Ovary (tissue), 10 donors: ENCODE measurements at places on chromosomes 13 and 19. TPM values are rescaled to one million over a fixed set of nuclear protein-coding genes. Genes with fewer than 3 reads are reported as not detected.

DNA sequence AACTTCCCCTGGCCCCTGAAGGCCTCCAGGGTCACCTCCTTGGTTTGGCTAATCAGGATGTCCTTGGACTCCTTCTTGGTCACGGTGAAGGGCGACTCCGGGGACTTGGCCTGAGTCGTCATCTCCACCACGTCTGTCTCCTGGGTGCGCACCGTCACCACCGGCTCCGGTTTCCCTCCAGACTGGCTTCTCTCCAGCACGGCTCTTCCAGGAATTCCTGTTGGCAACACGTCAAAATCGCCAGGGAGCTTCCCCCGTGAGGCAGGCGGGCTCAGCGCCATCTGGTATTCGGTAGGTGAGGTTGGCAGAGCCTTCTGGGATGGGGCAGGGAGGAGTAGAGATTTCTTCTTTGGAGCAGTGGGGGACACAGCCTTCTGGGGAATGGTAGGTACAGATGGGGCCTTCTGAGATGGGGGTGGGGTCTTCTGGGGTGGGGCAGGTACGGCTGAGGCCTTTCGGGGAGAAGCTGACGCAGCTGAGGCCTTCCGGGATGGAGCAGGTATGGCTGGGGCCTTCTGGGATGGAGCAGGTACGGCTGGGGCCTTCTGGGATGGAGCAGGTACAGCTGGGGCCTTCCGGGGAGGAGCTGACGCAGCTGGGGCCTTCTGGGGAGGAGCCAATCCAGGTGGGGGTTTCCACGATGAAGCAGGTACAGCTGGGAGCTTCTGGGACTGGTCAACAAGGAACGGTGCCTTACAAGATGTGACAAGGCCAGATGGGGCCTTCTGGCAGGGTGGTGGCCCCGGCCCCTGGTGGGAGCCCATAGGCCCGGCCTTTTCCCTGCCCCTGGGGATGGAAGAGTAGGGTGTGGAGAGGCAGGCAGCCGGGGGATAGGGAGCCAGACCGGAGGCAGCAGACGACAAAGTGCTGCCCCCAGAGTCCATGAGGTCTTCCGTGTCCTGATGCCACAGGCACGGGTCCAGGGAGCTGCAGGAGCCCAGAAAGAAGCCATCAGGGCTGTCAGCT, 3.8 kb downstream of the GARIN5B start:
- DNase-seq = no peak

- no peak for DNase-seq
Observed at GRCh38 chr19:46898731-46899130, 37.9 kb downstream of the ARHGAP35 start.

GRCh38 chr13:87198371-87198770, 472.8 kb upstream of the SLITRK5 start:
- DNase-seq = no peak

DNA sequence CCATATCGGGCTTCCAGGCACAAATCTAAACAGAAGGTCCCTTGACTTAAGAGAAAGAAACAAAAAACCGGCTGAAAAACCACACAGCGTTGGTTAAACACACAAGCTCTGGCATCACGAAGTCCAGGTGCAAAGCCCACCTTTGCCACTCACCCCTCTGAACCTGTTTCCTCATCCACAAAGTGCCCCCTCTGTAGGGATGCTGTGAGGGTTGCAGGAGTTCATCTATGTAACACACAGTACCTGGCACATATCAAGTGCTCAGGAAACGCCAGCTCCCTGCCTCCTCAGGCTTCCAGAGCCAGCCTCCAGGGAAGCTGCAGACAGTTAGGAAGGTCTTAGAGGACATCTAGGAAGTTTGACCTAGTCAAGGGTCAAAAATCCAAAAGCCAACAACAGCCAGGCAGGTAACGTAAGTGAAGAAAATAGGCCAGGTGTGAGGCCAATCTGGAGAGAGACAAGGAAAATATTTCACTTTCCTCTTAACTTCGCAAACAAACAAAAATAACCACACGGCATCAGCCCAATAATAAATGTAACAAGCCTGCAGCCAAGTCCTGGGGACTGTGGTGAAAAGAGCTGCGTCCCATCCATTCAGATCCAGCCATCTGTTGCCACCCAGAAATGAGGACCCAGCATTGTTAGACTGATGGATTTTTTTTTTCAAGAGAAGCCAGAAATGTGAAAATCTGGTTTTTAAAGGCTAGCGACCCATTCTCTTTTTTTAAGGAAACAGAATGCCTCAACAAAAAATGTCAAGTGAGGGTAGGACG, 10.0 kb downstream of the KDELR1 start:
- DNase-seq = no peak

DNA sequence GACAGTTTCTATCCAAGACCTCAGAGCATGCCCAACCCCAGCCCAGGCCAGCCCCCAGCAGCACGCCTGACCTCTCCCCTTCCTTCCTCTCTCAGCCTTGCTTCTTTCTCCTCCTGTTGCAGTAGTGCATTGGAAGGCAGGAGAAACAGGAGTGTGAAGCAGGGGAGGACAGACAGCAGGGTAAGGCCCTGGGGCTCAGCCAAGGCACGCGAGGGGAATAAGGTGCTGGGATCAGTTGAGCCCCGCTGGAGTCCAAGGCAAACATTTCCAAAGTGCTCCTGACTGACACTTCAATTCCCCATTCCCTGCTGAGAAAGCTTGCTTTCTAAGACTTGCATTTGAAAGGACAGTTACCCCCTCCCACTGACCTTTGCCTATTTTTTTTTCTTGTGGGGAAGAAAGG, 73.1 kb upstream of the OLFM4 start:
- no peak for DNase-seq

- DNase-seq = no peak
Observed at GRCh38 chr19:35908010-35908441, at the start of gene TYROBP. Gene TYROBP (minus strand): TSS chr19:35908295. CDS start chr19:35908228, 67 bp downstream.

DNA sequence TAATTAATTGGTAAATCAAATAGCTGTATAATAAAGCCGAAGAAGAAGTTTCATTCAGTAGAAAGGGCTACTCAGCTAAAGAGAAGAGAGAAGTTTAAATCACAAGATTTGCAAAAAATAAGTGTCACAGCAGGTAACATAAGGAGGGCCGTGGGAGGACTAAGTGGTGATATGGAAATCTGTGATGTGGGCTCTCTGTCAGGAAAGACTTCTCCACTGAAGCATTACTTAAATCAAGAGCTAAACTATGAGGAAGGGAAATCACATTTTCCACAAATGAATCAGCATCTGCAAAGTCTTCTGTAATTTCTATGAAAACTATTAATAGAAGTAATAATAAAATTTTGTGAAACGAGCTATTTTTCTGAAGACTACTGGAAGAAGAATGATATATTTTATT, 153.8 kb downstream of the PCDH9 start:
- DNase-seq = no peak

DNA sequence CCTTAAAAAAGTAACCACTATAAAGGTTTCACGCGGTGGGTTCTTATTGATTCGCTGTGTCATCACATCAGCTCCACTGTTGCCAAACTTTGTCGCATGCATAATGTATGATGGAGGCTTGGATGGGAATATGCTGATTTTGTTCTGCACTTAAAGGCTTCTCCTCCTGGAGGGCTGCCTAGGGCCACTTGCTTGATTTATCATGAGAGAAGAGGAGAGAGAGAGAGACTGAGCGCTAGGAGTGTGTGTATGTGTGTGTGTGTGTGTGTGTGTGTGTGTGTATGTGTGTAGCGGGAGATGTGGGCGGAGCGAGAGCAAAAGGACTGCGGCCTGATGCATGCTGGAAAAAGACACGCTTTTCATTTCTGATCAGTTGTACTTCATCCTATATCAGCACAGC, 30.6 kb downstream of the FGF9 start:
- no peak for DNase-seq

DNA sequence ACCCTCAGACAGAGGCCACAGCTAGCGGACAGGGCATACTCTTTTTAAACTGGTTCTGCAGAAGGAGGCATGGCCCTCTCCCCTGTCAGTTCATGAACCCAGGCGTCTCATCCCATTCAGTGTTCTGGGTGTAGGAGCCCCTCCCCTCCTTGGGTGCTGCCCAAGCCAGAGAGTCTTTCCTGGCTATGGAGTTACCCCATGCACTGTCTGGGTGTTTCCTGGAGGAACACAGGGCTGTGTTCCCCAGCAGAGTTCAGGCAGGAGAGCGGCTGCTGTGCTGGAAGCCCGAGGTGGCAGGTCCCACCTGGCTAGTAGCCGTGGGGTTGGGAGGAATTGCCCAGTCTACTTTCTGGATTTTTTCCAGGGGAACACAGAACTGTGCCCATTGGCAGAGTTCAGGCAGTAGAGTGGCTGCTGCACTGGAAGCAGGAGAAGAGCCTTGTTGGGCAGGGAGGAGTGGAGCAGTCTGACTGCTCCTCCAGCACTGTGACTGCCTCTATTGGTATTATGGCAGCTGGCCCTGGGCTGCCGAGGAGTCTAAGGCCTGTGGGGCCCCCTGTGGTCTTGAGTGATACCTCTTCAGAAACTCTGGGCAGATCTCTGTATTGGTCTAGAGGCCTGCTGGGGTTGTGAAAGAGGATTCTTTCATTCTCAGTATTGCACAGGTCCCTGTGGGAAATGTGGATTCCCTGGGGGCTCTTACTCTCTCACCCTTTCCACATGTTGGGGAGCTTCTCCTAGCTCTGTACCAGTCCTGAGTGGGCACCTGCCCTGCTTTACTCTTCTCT, 168.3 kb downstream of the PCDH20 start:
- DNase-seq = no peak

GRCh38 chr13:49319551-49319950, 71.8 kb downstream of the CDADC1 start:
- no peak for DNase-seq

ZNF667 gene
- 5.5 TPM for total RNA-seq

FUT1 gene
- total RNA-seq = 4.0 TPM

CEACAM3 gene
- not detected for total RNA-seq
